ENCODE measurements at places on chromosomes 16 and 17.

DNA sequence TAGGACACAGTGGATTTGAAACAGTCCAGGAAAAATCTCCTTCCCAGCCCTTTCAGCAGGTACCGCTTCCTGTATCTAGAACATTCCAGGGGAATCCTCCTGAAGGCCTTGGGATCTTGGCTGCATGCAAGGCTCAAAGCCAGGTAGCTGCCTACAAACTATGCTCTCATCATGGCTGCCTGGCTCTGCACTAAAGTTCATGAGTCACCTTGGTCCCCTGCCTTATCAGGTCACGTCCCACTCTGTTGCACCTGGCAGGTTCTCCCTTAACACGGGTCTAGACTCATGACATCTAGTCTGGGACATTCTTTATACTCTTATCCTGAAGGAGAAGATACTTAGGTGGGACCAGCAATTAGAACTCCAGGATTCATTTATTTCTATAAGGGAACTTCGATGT is 15.8 kb downstream of the FA2H start:
- no peak for DNase-seq

GRCh38 chr16:83627996-83628395 is 179.8 kb upstream of the HSBP1 start:
- DNase-seq, result no peak

- no peak for DNase-seq
Observed at GRCh38 chr16:9114842-9115241, 23.4 kb downstream of the HAPSTR1 start.

- DNase-seq, result no peak
Observed at GRCh38 chr17:57954397-57955182, 622 bp downstream of the CUEDC1 start.

DNA sequence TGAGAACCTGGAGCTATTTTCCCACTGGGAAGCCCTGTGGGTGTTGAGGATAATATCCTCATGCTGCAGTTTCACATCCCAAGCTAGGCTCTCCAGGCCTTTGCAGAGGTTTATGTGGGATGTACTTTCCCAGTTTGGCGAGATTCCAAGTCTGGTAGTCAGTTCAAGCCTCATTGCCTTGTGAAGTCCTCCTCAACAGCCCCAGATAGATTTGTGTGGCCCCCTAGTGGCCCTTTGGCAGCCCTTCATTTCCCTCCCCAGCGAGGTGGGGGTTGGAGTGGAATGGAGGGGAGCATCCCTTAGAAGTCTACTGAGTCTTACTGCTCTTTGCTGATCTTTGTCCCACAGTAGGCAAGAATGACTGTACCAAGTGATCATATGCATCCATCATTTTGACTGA is 137.9 kb downstream of the CDH11 start:
- no peak for DNase-seq

DNA sequence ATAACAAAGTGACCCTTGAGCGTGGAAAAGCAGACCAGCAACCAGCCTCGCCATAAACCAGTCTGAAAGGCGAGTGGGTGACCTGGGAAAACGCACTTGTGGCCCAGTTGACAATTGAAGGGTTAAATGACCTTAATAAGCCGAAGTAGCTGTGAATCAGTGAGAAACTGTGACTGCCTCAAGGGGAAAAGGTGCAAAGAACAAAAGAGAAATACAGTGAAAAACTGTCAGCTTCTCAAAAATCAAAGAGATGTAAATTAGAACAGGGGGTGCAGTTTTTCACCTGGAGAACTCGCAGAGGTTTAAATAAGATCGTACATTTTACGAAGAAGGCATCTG is 124.1 kb downstream of the CMIP start:
- DNase-seq, result no peak

GRCh38 chr16:482468-483185 is 44.9 kb upstream of the CAPN15 start:
- DNase-seq, result no peak
